ENCODE measurements at places on chromosomes 16 and 17.

DNA sequence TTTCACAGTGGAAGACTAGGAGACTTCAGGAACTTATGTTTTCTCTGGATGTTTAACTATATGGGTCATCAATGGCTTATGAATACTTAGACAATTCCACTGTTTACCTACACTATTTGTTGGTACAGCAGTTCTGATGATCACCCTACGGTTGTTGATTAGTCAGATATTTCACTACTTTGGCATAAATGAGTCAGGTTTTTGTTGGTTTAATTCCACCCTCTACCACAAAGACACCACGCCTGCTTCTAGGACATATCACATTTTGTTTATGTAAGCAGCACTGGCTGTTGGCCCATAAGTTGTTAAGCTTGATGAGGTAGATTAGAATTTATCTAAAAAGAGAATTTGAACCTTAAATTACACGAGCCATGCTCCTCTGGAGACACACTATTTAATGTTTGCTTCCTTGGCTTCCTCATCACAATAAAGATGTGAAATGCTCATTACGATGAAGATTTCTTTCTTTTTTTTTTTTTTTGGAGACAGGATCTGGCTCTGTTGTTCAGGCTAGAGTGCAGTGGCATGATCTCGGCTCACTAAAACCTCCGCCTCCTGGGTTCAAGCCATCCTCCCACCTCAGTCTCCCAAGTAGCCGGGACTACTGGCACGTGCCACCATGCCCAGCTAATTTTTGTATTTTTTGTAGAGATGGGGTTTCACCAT is 4.3 kb downstream of the GDE1 start:
- H3K4me3 ChIP-seq: no peak overlapping the region
- peaks cover 5% of the 10 kb centered on the region for H3K4me1 ChIP-seq
- peaks cover 4% of the 10 kb centered on the region for H3K36me3 ChIP-seq
- DNase-seq: no peak
- no peak overlapping the region for H3K27ac ChIP-seq

DNA sequence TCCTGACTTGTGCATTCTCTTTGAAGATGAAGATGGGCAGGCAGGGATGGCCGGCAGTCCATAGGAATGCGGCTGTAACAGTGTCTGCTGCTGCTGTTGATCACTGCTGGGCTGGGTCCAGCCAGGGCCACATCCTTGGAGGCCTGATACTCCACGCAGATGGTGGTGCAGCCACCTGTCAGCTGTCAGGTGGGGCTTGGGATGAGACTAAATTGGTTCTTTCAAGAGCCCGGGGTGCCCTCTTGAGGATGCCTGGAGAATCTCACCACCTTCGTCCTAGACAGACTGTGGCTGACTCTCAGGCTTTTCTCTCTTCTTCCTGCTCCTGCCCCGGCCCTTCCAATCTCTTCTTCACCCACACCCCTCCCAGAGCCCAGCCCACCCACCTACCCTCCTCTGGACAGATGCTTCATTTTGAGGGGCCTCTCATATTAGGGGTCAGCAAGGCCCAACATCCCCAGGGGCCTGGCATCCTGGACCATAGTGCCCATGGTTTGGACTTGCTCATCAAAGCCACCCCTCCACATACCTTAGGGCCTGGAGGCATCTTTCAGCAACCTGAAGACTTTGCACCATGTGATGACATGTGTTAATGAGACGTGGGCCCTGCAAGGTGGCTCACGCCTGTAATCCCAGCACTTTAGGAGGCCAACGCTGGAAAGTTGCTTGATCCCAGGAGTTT is 19.1 kb downstream of the OSBPL7 start:
- no peaks in the 10 kb centered on the region for H3K27me3 ChIP-seq
- no peak overlapping the region for H3K27ac ChIP-seq
- H3K36me3 ChIP-seq: no peaks in the 10 kb centered on the region
- no peak for DNase-seq
- H3K4me1 ChIP-seq: no peaks in the 10 kb centered on the region

- no peak overlapping the region for H3K4me3 ChIP-seq
- DNase-seq: no peak
- H3K36me3 ChIP-seq: no peaks in the 10 kb centered on the region
- H3K27ac ChIP-seq: no peak overlapping the region
These were observed 67.2 kb downstream of the PARN start for GRCh38 chr16:14562691-14563491.

DNA sequence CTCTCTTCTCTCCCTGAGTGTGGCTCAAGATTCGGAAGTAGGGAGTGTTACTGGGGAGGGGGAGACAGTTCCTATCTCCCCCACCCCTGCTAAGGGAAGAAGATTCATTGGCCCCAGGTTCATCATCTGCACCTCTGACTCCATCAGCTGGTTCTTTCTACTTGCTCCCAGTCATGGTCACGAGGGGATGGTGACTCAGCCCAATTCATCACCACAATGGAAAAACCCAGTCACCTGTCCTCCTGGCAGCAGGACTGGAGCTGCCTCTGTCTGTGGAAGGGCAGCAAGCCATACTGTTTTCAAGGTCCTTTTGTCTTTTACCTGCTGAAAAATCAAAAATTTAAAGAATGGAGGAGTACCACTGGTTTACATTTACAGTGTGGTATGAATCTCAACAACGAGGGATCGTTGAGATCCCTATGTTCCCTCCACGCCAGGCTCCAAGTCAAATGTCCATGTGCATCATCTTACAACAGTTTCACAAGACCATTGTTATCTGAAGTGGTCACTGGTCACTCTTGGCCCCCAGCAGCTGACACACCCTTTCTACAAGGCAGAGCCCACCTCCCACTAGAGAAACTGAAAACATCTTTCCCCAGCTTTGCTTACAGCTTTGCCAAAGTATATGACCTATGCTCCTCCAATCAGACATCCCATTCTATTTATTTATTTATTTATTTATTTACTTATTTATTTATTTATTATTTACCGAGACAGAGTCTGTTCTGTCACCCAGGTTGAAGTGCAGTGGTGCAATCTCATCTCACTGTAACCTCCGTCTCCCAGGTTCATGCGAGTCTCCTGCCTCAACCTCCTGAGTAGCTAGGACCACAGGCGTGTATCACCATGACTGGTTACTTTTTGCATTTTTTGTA is 40.4 kb upstream of the NDRG4 start:
- H3K27ac ChIP-seq: no peak overlapping the region
- H3K4me3 ChIP-seq: no peak overlapping the region
- no peaks in the 10 kb centered on the region for H3K36me3 ChIP-seq

GRCh38 chr16:57529391-57530103 is 6.8 kb downstream of the CCDC102A start:
- peaks cover 24% of the 10 kb centered on the region for H3K4me1 ChIP-seq
- H3K27ac ChIP-seq: no peak overlapping the region
- no peak for DNase-seq
- H3K4me3 ChIP-seq: no peak overlapping the region

GRCh38 chr17:493666-494065 is 141.1 kb upstream of the RPH3AL start:
- peaks cover 20% of the 10 kb centered on the region for H3K27me3 ChIP-seq
- H3K36me3 ChIP-seq: no peaks in the 10 kb centered on the region
- no peak for DNase-seq
- H3K4me3 ChIP-seq: no peak overlapping the region
- H3K27ac ChIP-seq: no peak overlapping the region
- H3K4me1 ChIP-seq: peaks cover 7% of the 10 kb centered on the region

DNA sequence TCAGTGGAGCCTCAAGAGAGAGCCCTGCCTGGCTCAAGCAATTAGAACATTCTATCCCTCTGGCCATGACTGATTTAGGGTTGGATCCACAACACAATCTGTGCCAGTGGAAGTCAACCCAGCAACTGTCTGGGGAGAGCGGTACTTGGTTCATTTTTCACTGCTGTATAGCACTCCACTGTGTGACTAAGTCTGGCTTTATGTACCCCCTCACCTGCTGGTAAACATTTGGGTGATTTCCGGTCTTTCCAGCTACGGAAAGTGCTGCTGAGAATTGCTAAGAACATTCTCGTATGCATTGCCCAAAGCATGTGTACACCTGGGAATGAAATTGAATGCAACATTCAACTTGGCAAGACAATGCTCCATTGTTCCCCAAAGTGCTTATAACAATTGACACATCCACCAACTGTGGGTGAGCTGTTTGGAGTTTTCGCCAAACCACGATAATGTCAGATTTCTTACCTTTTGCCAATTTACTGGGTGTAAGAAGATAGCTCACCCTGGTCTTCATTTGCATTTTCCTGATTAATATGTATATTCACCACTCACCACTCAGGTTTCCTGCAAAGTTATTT is 63.5 kb upstream of the MED9 start:
- peaks cover 5% of the 10 kb centered on the region for H3K27me3 ChIP-seq
- H3K4me3 ChIP-seq: no peak overlapping the region
- no peak for DNase-seq
- no peak overlapping the region for H3K27ac ChIP-seq
- H3K4me1 ChIP-seq: no peaks in the 10 kb centered on the region

- H3K27me3 ChIP-seq: peaks cover 8% of the 10 kb centered on the region
- DNase-seq: no peak
- H3K4me1 ChIP-seq: no peaks in the 10 kb centered on the region
- H3K4me3 ChIP-seq: no peak overlapping the region
- H3K36me3 ChIP-seq: peaks cover 13% of the 10 kb centered on the region
These were observed 26.2 kb upstream of the FOXK2 start for GRCh38 chr17:82493226-82493781.

- H3K27ac ChIP-seq: no peak overlapping the region
- H3K27me3 ChIP-seq: no peaks in the 10 kb centered on the region
- no peak for DNase-seq
- peaks cover 7% of the 10 kb centered on the region for H3K4me1 ChIP-seq
- no peaks in the 10 kb centered on the region for H3K36me3 ChIP-seq
These were observed 73.0 kb upstream of the COX10 start for GRCh38 chr17:13996276-13996675.

- no peaks in the 10 kb centered on the region for H3K4me1 ChIP-seq
- H3K36me3 ChIP-seq: no peaks in the 10 kb centered on the region
- no peaks in the 10 kb centered on the region for H3K27me3 ChIP-seq
- H3K27ac ChIP-seq: no peak overlapping the region
- DNase-seq: no peak
These were observed 13.8 kb upstream of the C16orf87 start for GRCh38 chr16:46844771-46845170.

- H3K27ac ChIP-seq: peak overlapping the region; percentile 98
- H3K4me1 ChIP-seq: peaks cover 9% of the 10 kb centered on the region
- no peaks in the 10 kb centered on the region for H3K27me3 ChIP-seq
- DNase-seq: peak; percentile 81
These were observed 457 bp downstream of the CHTF8 start for GRCh38 chr16:69131839-69132423.

- H3K4me3 ChIP-seq: no peak overlapping the region
- H3K27me3 ChIP-seq: no peaks in the 10 kb centered on the region
- H3K36me3 ChIP-seq: peaks cover 84% of the 10 kb centered on the region
- no peak overlapping the region for H3K27ac ChIP-seq
These were observed 7.1 kb upstream of the SAMD14 start for GRCh38 chr17:50137042-50137441.

GRCh38 chr17:82587234-82588086 is 60.8 kb downstream of the WDR45B start:
- no peak overlapping the region for H3K27ac ChIP-seq
- no peak overlapping the region for H3K4me3 ChIP-seq
- H3K27me3 ChIP-seq: no peaks in the 10 kb centered on the region
- DNase-seq: no peak
- H3K4me1 ChIP-seq: no peaks in the 10 kb centered on the region

DNA sequence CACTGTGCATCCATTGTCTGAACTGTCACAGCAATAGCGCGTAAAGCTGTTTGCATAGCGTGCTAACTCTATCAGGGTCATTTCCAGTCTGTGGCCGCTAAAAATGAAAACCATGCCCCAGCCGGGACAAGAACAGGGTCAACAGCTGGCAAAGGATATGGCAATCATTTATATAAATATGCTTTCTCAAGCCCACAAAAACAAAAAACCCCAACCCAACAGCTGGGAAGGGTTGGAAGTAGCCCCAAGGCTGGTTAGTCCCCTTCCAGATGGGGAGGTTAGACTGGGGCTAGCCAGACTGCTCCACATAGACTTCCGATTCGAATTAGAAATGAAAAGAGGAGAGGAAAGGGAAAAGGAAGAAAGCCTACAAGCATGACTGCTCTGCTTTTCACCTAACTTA is 203.3 kb upstream of the TBX2 start:
- H3K36me3 ChIP-seq: no peaks in the 10 kb centered on the region
- H3K4me1 ChIP-seq: no peaks in the 10 kb centered on the region
- no peaks in the 10 kb centered on the region for H3K27me3 ChIP-seq
- no peak overlapping the region for H3K27ac ChIP-seq
- H3K4me3 ChIP-seq: no peak overlapping the region

DNA sequence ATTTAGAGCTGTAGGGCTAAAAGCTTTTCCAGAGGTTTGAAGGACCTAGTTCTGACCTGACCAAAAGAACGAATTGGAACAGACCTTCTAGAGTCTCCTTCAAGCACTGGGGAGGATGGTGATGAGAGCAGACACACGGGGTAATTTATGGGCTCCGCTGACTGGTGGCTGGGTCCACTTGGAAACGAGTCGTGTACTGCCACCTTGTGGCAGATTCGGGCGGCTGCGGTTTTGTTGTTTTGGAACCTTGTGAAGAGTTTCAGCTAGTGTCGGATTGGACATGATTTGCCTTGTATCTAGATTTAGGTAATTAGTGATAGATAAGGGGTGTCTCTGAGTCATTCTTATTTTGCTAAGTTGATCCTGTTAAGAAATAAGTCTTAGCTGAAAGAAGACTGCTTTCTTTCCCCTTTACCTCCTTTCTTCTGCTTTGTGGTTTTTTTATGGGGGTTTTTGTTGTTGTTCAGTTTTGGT is 98.9 kb downstream of the AATF start:
- H3K27ac ChIP-seq: no peak overlapping the region
- H3K4me1 ChIP-seq: peaks cover 30% of the 10 kb centered on the region
- H3K36me3 ChIP-seq: peaks cover 4% of the 10 kb centered on the region
- no peaks in the 10 kb centered on the region for H3K27me3 ChIP-seq

DNA sequence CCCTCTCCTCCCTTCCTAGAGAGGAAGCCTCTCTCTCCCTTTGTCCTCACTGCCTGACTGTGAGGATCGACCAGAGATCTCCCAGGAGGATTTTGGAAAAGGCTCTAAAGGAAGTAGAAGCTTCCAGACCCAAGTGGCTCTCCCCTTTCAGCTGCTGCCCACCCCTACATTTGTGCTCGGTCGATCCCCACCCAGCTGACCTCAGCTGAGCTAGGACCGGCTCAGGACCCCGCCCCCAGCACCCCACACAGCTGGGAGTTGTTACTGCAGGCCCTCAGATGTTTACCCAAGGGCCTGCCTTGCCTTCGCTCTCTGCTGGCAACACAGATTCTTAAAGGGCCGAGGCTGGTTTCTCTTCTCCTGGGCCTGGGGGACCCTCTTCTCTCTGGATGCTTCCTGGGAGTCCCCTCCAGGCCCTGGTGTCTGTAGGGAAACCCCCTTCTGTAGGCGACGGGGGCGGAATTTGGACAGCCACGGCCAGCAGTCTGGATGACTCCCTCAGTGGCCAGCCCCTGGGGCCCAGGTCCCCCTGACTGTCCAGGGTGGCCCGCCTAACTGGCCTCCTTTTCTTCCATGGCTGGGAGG is 26.9 kb upstream of the TIMP2 start:
- no peaks in the 10 kb centered on the region for H3K36me3 ChIP-seq
- H3K27me3 ChIP-seq: no peaks in the 10 kb centered on the region
- no peak for DNase-seq
- no peak overlapping the region for H3K4me3 ChIP-seq
- peaks cover 30% of the 10 kb centered on the region for H3K4me1 ChIP-seq

- DNase-seq: peak; percentile 46
- H3K4me3 ChIP-seq: no peak overlapping the region
- no peaks in the 10 kb centered on the region for H3K36me3 ChIP-seq
- H3K27ac ChIP-seq: no peak overlapping the region
These were observed 7.5 kb upstream of the TMEM170A start for GRCh38 chr16:75471723-75472633.

Measured in neuronal stem cell (in vitro differentiated cells).